Stimulated activated CD8-positive, alpha-beta memory T cell treated with anti-CD3 and anti-CD28 coated beads, Interleukin-7, amount 100 ng/mL, for 4 hours (primary cell): ENCODE measurements at places on chromosomes 4 and X.

GRCh38 chr4:65654976-65655375, 15.3 kb downstream of the EPHA5 start:
- no peak for DNase-seq

DNA sequence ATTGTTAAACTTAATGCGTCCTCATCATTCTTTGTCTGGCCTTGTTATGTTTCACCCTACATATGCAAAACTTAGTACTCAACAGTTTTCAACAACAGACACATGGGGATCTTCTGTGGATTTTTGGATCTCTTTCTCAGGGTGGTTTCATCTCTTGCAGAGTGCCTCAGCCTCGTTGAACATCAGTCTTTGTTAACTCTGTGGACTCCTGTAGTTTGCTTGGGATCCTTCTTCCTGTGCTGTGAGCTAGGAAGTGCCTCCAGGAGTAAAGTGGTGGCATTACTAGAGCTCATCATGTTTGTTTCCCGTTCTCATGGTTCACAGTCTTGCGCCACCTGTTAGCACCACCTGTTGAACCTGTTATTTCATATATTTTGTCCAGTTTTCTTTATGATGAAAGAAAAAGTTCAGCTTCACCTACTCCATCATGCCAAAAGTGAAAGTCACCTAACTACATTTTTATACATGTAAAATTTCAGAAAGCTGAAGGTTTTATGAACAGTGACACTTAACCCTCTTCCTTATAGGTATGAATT, 27.5 kb upstream of the NDUFC1 start:
- DNase-seq = no peak

DNA sequence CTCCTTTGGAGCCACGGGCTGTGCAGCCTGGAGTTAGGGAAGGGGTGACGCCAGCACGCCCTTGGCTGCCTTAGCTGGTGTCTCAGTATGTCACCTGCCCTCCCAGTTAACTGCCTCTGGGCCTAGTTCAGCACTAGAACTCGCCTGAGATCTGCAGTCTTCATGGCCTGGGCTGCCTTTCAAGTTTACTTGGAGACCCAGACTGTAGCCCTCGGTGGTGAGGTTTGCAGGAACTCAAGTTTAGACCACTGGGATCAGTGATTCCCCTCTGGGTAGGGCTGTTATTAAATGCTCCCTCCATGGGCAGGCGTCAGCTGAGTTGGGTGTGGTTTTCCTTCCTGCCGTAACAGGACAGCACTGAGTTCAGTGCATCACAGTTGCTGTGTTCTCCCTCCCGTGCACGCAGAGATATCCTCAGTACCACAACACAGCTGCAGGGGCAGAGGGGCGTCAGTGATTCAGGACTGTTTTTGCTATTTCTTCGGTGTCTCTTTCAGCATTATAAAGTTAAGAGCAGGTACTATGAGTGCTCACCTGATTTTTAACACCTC, 30.5 kb downstream of the PLAC8 start:
- DNase-seq = peak; percentile 33

GRCh38 chr4:53900271-53900649, 164.1 kb downstream of the CHIC2 start:
- no peak for DNase-seq

DNA sequence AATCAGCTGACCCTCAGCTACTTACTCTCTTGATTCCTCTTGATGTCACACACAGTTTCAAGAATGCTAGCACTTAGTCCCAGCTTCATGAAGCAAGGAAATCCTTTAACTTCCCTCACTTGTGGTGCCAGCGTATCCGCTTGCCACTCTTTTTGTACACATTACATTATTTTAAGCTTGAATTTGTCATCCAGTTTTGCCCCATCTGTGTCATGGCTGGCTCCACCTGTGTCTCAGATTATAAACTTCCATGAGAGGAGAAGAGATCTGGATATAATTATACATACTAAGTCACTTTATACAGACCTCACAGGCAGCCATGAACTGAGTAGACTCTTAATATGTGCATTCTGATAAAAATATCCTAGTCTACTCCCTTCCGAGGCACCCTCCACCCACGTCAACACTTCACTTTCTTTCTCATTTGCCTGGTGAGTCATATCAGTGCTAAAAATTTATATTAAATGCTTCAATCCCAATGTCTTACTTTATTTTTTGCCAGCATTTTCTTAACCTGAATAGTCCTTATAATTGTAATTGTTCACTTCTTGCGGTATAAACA, 35.1 kb downstream of the GABRA2 start:
- no peak for DNase-seq

GRCh38 chr4:60605646-60606354, 594.3 kb upstream of the ADGRL3 start:
- DNase-seq = no peak

GRCh38 chr4:110164856-110165255, 33.6 kb downstream of the ELOVL6 start:
- no peak for DNase-seq

GRCh38 chr4:82811838-82812341, 13.3 kb upstream of the SCD5 start:
- DNase-seq = no peak

- DNase-seq = no peak
Measured at GRCh38 chrX:136417806-136418205, 69.9 kb upstream of the BRS3 start.

GRCh38 chr4:55949482-55949802, 697 bp downstream of the CEP135 start:
- no peak for DNase-seq

- DNase-seq = no peak
Measured at GRCh38 chrX:151828439-151829080, 84.1 kb upstream of the MAGEA4 start.

DNA sequence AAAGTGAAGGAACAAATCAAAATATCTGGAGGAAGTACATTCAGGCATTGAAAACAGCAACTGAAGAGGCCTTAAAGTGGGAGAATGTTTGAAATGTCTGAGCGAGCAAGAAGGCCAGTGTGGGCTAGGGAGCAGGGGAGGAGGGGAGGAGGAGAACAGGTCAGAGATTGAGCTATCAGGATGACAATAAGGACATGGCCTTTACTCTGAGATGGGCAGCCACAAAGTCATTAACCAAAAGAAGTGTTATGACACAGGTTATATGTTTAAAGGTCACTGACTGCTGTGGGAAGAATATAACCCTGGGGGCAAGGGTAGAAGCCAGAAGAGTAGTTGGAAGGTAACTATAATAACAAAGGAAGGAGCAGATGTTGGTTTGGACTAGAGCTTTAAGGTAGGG, 315.4 kb downstream of the INPP4B start:
- no peak for DNase-seq

GRCh38 chrX:40952855-40953254, 132.4 kb upstream of the USP9X start:
- DNase-seq = no peak

DNA sequence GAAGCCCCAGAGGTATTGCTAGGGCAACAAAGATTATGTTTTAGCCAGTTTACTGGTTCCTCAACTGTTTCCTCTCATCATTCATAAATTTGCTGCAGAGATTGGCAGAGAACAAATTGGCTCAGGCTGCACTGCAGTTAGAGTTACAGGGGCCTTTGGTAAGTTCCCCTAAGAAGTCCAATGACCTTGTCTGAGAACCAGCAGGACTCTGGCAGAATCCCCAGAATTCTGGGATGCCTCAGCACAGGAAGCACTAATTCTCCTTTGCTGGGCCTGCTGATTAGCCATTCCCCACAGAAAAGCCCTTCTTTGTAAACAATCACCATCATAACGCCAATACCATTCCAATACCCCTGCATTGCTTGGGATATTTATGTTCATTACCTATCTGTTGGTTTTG, 151.3 kb downstream of the USP46 start:
- DNase-seq = no peak

GRCh38 chr4:16079046-16079445, 4.8 kb downstream of the PROM1 start:
- DNase-seq = no peak

DNA sequence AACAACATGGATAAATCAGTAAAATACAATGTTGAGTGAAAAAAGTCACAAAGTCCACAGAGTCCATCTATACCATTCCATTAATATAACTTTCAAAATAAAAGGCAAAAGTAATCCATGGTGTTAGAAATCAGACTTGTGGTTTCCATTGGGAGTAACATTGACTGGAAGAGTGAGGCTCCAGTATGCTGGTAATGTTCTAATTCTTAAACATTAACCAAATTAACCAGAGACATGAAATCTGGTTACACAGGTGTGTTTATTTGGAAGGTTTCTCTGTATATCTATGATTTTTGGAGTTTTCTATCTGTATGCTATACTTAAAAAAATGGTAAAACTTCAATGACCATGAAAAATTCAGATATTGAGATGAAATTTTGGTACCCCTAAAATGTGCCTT, 42.6 kb downstream of the SULT1B1 start:
- DNase-seq = no peak

GRCh38 chr4:13445841-13446790, 38.0 kb downstream of the RAB28 start:
- no peak for DNase-seq

- DNase-seq = no peak
Measured at GRCh38 chr4:111454961-111455360, 690.3 kb upstream of the FAM241A start.

DNA sequence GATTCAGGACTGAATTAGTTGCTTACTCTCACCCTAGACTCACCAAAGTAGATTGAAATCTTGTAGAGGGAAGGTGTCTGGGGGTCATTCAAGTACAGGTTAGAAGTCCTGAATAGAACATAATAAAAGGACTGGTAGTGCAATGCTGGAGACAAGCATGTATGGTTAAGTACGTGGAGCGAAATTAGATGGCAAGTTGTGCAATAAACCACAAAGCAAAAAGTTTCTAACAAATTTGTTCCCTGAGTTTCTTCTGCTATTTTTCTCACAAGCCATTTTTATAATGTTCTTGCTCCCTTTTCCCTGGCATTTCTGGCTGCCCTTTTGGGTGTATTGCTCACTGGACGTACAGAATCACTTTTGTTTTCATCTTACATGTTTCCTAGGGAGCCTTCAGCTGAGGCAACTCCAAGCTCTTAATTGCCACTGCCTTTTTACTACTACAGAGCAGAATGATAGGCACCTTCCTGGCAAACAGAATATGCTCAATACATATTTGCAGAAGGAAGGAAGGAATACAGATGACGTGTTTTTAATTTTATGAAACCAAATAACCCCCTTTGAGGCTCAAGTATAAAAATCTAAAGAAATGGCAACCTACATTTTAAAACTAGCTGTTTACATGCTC, 23.4 kb downstream of the LANCL3 start:
- DNase-seq = no peak

GRCh38 chrX:119885554-119886428, 9.9 kb upstream of the AKAP14 start:
- no peak for DNase-seq

DNA sequence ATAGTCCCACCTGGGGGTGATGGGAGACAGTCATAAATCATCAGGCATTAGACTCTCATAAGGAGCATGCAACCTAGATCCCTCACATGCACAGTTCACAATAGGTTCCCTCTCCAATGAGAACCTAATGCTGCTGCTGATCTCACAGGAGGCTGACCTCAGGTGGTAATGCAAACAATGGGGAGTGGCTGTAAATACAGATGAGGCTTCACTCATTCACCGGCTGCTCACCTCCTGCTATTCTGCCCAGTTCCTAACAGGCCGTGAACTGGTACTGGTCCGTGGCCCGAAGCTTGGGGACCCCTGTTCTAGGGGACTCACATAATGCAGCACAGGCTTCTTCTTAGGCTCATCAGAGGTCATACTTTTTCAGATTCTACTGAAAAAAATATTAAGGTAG, 625.9 kb upstream of the AGA start:
- no peak for DNase-seq

GRCh38 chr4:69860052-69860451, at the start of gene SULT1E1:
Gene SULT1E1 (minus strand): TSS chr4:69860145. CDS start chr4:69857644, 2,501 bp downstream.
- DNase-seq = no peak

DNA sequence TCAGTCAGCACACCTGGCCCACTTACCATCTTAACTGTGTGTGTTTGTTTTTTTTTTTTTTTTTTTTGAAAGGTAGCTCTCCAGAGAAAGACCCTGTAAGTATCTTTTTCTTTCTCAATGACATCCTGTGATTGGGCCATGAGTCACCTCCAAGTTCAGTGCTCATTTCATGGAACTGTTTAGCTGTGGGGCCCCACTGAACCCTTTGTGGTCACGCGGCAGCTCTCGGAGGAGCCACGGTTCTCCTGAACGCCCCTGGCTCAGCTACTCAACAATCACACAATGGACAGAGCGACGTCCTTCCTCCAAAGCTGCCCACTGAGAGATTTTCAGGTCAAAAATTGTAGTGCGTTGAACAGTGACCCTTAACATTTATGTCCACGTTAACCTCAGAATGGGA, 14.2 kb upstream of the IL3RA start:
- DNase-seq = no peak

DNA sequence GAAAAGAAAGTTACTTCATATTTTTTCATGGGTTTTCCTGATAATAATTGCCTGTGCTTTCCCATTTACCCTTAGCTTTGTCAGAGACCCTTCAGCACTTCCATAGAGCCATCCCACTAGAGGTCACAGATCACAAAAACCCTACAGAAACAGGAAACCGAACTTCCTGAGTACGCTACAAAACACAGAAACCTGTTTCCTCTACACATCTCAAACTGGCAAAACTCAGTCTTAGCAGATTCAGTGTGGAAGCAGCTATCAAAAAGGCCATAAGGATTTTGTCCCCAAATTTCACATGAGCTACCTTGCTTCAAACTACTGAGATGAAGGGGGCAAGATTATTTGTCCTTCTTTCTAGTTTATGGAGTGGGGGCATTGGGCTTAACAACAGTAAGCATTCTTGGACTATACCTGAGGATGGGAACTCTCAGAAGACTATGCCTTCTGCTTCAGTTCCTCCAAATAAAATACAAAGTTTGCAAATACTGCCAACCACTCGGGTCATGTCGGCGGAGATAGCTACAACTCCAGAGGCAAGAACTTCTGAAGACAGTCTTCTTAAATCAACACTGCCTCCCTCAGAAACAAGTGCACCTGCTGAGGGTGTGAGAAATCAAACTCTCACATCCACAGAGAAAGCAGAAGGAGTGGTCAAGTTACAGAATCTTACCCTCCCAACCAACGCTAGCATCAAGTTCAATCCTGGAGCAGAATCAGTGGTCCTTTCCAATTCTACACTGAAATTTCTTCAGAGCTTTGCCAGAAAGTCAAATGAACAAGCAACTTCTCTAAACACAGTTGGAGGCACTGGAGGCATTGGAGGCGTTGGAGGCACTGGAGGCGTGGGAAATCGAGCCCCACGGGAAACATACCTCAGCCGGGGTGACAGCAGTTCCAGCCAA, at the start of gene MMRN1:
Gene MMRN1, plus strand, starts transcription at position 206 of the 902 bp plus-strand sequence. Its CDS starts 118 bp downstream, at position 324.
- no peak for DNase-seq

- no peak for DNase-seq
Measured at GRCh38 chr4:54879576-54879975, 221.8 kb downstream of the KIT start.

- DNase-seq = no peak
Measured at GRCh38 chr4:66023061-66023460, 352.8 kb upstream of the EPHA5 start.

GRCh38 chrX:17521871-17522693, 147.1 kb downstream of the NHS start:
- DNase-seq = no peak

GRCh38 chr4:89528526-89529133, 221.0 kb upstream of the GPRIN3 start:
- DNase-seq = no peak
